Kidney glomerular epithelial cell (primary cell): ENCODE measurements at places on chromosomes 16 and 17.

DNA sequence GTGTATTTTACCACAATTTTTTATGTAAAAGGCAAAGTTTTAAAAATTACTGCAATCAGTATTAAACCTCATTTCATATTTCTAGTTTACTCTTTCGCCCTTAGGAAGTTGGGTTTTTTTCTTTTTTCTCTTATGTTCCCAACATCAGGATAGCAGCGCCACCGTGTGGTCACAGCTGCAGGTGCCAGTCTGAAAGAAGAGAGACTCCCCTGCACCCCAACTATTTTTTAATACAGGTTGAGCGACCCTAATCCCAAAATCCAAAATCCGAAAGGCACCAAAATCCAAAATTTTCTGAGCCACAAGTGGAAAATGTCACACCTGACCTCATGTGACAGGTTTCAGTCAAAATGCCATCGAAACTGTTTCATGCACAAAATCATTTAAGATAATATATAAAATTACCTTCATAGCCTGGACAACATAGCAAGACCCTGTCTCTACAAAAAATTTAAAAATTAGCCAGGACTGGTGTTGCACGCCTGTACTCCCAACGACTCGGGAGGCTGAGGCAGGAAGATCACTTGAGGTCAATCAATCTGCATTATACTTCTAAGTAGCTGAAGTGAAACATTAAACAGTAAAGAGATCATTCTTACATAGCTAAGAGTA is 21.8 kb upstream of the ASGR2 start:
- peak; percentile 12 for DNase-seq

DNA sequence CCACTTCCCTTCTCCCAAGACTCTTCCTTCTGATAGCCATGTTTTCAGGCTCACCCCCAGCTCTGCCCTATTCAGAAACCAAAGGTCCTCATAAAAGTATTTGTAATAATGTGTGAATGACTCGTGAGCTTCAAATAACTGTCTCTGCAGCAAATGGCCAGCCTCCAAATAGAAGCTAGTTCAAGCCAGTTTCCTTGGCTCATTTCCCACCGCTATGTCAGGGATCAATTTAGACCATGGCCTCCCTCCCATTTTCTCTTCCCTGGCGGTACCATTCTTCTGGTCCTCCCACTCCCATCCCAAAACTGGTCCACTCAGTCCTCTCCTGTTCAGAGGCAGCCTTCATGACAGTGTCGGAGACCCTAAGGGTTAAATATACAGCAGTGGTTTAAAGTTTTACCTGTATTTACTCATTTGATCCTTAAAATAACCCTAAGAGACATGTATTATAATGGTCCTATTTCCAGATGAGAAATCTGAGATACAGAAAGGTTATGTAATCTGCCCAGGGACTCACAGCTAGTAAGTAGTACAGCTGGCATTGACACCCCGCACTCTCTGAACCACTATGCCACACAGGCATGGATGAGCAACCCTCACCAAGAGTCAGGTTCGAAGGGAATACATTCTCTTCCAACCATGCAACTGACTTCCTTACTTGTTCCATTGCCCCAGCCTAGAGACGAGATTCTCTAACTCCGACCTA is 42.9 kb downstream of the GAS7 start:
- DNase-seq, result no peak

- no peak for DNase-seq
Measured at GRCh38 chr16:59593194-59593661, 859.1 kb upstream of the GOT2 start.

DNA sequence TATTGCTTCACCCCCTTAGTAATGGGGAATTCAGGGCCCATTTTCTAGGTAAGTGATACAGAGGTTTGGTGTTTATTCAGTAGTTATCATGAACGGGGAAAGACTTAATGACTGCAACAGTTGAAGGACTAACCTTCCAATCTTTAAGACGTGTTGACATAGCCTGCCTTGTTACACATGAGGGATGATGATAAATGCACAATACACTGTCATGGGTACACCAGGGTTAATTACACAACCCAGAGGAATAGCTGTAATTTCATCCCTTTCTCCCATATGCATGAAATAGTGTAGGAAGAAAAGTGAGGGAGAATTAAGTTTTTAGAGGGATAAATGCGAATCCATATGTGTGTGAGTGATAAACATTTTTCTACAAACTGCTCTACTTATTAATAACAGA is 10.7 kb downstream of the MYH4 start:
- no peak for DNase-seq

DNA sequence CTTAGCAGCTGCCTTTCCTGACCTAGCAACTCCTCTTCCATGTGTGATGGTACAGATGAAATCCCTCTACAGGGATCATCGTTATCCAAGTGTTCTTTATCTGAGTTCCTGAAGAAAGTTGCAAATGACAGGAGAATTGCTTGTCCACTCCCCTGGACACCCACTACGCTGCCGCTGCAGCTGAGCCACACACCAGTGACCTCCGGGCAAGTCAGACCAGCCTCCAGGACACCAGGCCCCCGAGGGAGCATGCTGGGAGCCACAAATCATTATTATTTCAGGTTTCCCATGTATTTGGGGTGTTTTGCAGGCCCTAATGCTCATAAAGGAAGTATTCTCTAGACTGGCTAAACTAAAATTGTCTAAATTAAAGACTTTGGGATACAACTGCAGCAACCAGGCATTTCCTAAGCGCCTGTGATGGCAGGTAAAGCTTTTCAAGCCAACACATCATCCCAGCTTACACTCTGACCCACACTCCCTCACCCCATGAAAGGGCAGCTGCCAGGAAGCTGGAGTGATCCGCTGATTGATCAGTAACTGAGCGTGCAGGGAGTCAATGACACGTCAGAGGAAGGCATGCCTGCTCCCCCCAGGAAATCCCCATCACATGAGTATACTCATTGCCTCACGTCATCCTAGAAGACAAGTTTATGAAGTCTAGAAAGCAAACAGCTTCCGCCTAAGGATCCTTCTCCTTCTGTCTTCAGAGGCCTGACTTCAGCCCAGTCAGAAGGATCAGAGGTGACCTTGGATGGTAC is 14.4 kb downstream of the FA2H start:
- DNase-seq, result peak; percentile 41

DNA sequence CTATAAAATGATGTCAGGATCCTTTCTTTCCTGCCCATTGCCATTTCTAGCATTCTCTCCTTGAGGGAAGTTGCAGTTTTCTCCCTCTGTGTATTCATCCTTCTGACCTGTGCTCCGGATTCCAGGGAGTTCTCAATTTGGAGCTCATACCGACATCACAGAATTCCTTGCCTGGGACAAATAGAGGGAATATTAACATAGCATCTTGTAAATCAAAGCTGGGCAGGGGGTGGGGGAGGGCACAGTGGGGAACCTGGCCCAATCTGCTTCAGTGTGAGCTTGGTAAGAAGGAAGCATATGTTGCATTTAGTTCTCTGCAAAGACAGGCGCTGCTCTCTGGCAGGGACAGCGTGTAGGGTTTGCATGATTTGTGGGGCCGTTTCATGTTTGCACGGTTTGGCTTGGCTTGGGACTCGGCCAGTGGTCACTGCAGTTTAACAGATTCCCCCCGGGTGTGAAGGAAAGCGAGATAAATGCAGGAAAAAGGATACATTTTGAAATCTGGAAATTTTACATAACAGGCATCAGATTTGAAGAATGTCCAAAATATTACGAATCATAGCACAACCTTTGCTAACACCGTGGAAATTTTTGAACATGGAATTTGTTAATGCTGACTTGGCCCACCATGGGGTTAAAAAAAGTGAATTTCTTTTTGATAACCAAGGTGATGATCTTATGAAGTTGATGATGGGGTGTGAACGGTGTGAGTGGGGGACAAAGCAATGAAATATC is 178.0 kb downstream of the WWOX start:
- DNase-seq, result no peak

- DNase-seq, result no peak
Measured at GRCh38 chr17:42441371-42442195, 17.1 kb upstream of the ATP6V0A1 start.

- DNase-seq, result peak; percentile 64
Measured at GRCh38 chr17:47291242-47291873, 32.4 kb upstream of the EFCAB13 start.

DNA sequence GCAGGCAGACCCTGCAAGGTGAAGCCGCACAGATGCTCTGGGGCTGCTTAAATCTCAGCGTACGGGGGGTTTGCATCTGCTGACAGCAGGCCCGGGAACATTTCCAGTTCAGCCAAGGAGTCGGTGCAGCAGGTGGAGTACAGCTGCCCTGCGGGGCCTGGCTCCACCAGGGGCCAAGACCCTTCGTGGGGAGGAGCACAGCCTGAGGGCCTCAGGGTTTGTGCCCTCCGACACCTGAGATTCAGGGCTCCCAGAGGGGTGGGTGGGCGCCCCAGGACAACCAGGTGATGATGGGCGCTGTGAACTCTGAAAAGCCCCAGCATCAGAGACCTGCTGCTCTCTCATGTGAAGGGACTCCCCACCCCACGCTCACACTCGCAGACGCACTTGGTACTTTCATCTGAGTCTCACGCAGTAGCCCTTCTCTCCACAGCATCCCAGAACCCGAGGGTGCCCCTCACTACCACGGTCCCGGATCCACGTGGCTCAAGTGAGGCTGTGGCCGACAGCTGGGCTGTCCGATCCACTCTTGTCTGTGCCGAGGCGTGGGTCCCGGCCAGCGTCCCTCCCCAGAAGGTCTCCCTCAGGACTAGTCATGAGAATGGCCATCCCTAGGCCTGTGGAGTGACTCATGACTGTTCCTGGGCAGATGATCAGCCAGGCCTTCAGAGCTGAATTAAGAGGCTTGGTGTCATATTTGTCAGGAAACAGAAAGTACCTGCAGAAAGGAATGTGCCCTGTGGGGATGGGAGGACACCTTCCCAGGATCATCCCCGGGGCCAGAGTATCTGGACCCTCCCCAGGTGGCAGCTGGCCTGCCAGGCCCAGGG is 29.6 kb downstream of the ACSF3 start:
- DNase-seq, result no peak

- no peak for DNase-seq
Measured at GRCh38 chr17:39688475-39688835, 598 bp upstream of the PGAP3 start.

DNA sequence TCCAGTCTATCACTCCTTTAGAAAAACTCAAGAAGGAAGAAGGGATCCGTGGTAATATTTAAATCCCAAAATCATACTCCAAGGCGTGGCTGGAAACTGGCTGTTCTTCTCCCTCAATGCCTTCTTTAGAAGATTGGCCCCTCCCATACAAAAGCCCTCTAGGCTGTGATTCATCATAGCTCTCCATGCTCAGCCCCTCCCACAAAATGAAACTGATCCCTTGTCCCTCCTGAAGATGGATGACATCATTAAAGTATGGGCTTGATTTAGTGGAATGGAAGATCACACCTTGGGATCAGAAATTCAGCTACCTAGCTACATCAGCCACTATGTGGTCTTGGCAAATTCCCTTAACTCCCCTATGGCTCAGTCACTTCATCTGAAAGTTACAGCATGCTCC is 4.1 kb downstream of the GRIN2A start:
- DNase-seq, result no peak

GRCh38 chr16:4500272-4500671 is 24.1 kb downstream of the HMOX2 start:
- DNase-seq, result peak; percentile 45

GRCh38 chr16:85011846-85012284 is 530 bp upstream of the ZDHHC7 start:
- no peak for DNase-seq

DNA sequence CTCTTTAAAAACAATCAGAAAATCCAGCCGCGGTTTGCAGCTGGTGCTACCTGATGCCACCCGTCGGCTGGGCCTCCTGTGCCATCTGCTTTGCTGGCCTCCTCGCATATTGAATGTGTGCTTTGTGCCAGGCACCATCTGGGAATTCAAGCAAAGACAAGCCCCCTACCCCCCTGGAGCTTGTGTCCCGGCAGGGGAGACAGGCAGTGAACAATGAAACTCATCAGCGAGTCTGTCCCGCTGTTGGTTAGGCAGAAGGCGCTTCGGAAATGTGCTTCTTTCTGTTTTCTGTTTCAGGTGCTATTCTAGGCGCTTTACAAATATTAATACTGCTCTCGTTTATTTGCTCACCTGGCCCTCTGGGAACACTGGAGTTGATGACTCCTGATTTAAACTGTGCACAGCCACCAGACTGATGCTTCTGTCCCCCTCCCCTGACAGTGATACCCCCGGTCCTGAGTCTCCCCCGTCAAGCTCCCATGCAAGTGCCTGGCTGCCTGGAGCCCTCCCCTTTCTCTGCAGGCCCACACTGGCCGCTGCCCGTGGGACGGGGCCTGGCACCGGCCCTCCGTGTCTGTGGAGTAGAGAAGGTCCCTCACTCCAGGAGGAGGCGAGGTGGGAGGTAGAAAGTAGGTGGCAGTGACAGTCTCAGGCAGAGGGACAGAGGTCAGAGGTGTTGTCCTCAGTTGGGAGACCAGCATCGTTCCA is 126.1 kb upstream of the PLCG2 start:
- DNase-seq, result no peak

- no peak for DNase-seq
Measured at GRCh38 chr17:39996162-39996561, 15.6 kb downstream of the PSMD3 start.

- no peak for DNase-seq
Measured at GRCh38 chr17:69468207-69468606, 53.7 kb downstream of the MAP2K6 start.

GRCh38 chr17:869567-870525 is 87.7 kb downstream of the MRM3 start:
- DNase-seq, result peak; percentile 52

DNA sequence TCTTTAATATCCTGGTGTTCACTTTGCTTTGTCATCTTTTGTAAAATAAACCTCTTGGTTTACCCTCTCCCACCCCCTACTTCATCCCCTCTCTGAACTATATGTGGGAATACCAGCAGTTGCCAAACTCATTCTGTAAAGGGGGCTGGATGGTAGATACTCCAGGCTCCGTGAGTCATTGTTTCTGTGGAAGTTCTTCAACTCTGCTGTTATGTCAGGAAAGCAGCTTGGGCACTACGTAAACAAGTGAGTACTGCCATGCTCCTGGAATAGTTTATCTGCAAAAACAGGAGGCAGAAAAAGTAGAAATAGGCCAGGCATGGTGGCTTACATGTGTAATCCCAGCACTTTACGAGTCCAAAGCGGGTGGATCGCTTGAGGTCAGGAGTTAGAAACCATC is 17.6 kb downstream of the MVP start:
- no peak for DNase-seq

- DNase-seq, result no peak
Measured at GRCh38 chr17:33667671-33668070, 374.6 kb upstream of the ASIC2 start.

GRCh38 chr17:81870981-81871386 is at the start of gene ARHGDIA:
TSS of gene ARHGDIA (minus strand) at chr17:81871337. CDS start at chr17:81869930, 1,407 bp downstream.
- DNase-seq, result no peak

DNA sequence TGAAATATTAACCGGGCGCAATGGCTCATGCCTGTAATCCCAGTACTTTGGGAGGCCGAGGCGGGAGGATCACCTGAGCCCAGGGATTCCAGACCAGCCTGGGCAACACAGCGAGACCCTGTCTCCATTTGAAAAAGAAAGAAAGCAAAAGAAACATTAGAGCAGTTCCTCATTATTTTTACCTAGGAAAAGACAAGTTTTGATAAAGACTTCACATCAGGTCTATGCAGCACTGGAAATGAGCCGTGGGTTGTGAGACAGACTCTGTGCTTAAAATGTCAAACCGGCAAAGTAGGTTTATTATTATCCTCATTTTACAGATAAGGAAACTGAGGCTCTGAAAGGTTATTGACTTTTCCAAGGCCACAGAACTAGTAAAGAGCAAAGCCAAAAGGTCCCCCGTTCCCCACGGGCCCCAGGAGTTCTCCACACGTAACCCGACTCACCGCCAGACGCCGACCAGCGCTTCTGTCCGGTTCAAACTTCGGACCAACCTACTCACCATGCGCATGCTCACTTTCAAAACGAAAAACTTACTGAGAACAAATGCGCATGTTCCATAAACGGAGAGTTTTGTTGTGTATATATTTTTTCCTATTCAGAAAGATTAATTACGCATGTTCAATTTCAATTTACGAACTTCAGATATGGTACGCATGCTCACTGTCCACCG is 356 bp downstream of the TUBD1 start:
- DNase-seq, result peak; percentile 98
